ENCODE measurements at places on chromosomes 6 and 20. TPM values are rescaled to one million over a fixed set of nuclear protein-coding genes. Genes with fewer than 3 reads are reported as not detected.

HCRTR2 gene
- not detected for total RNA-seq

FAM50B gene
- 12.0 TPM for total RNA-seq

ENPP5 gene
- 0.07 TPM for total RNA-seq

CAGE1 gene
- not detected for total RNA-seq

NOX3 gene
- not detected for total RNA-seq

HSPA12B gene
- not detected for total RNA-seq

FUT9 gene
- total RNA-seq, result not detected

CSNK2B gene
- total RNA-seq, result 273 TPM

RAD21L1 gene
- not detected for total RNA-seq

HLA-DQA1 gene
- total RNA-seq, result 4.7 TPM

CENPW gene
- 58.9 TPM for total RNA-seq

LAMA2 gene
- 0.02 TPM for total RNA-seq

OPN5 gene
- total RNA-seq, result not detected

GHRH gene
- not detected for total RNA-seq

SEL1L2 gene
- not detected for total RNA-seq

MRS2 gene
- total RNA-seq, result 18.7 TPM

GTSF1L gene
- not detected for total RNA-seq

BCAS4 gene
- 7.4 TPM for total RNA-seq

BTN1A1 gene
- not detected for total RNA-seq

CLPSL1 gene
- total RNA-seq, result not detected

MC3R gene
- total RNA-seq, result not detected

ABHD16B gene
- total RNA-seq, result not detected

TGM3 gene
- total RNA-seq, result not detected

ZSCAN31 gene
- 0.56 TPM for total RNA-seq

ADGRB3 gene
- total RNA-seq, result not detected

ELOVL4 gene
- total RNA-seq, result 0.79 TPM

KHDC1 gene
- 6.1 TPM for total RNA-seq

POU5F1 gene
- total RNA-seq, result 0.20 TPM

NPBWR2 gene
- not detected for total RNA-seq

TFAP2D gene
- total RNA-seq, result not detected

OPRL1 gene
- 1.6 TPM for total RNA-seq

RNF8 gene
- 23.1 TPM for total RNA-seq

PI3 gene
- not detected for total RNA-seq
